ENCODE measurements at places on chromosomes 7 and 10.

DNA sequence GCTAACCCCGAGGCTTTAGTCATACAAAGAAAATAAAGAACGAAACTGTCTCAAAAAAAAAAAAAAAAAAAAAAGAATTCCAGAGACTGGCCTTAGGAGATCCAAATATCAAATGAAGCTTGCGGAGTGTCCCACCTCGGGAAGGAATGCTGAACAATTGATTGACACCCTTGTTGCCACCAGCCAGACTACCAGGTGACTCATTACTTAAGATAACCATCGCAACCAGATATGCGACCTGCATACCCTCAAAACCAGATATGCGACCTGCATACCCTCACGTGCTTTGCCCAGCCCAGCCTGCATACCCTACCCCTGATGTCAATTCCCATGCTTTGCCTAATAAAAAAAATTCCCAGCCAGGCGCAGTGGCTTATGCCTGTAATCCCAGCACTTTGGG is 2.7 kb upstream of the PRKRIP1 start:
- DNase-seq = no peak

DNA sequence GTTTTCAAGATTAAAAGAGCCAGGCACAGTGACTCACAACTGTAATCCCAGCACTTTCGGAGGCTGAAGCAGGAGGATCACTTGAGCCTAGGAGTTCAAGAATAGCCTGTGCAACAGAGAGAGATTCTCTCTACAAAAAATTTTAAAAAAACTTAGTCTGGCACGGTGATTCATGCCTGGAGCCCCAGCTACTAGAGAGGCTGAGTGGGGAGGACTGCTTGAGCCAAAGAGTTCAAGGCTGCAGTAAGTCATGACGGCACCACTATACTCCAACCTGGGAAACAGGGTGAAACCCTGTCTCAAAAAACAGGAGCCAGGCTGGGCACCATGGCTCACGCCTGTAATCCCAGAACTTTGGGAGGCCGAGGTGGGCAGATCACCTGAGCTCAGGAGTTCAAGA is 86.6 kb upstream of the KCTD7 start:
- DNase-seq = no peak

DNA sequence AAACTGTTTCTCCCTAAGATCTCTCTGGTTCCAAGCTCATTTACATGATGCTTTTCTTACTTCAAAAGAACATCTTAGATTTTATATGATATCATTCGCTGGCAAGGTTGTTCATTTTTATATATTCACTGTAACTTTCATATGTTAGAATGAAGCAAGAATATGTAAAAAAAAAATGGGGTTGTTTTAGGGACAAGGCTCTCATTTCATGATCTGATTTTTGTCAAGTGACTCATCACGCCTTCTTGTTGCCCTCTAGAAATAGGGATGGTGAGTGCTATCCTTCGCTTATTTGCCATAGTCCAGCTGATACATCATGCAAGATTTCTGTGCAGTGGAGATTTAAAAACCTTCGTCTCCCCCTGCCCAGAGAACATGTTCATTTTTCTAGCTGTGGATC is 14.0 kb upstream of the CELF2 start:
- no peak for DNase-seq

- DNase-seq = no peak
Measured at GRCh38 chr7:139737221-139738100, 40.3 kb downstream of the HIPK2 start.

DNA sequence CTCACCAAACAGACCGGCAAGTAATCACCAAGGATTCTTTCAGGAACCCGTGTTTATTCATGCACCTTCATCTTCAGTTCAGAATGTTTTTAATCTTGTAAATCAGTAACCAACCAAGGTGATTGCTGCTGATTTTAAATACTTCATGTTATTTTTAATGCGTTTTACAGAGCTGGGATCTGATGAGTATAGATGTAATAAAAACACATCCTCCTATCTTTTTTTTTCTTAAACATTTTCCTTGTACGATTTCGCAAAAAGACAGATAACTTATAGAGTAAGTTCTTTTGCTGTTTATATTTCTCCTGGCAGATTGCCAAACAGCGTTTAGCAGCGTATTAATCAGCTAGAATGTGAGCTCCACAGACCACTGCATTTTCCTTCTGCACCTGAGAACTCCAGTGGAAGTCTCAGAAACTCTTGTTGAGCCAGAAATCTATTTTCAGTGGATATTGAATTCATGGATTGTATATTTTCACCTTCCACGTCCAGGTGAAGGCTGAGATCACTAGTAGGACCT is 397.8 kb upstream of the NRP1 start:
- DNase-seq = no peak

GRCh38 chr10:86264481-86265231 is 101.9 kb downstream of the GRID1 start:
- no peak for DNase-seq

GRCh38 chr7:133253519-133253875 is 619 bp downstream of the EXOC4 start:
- no peak for DNase-seq

DNA sequence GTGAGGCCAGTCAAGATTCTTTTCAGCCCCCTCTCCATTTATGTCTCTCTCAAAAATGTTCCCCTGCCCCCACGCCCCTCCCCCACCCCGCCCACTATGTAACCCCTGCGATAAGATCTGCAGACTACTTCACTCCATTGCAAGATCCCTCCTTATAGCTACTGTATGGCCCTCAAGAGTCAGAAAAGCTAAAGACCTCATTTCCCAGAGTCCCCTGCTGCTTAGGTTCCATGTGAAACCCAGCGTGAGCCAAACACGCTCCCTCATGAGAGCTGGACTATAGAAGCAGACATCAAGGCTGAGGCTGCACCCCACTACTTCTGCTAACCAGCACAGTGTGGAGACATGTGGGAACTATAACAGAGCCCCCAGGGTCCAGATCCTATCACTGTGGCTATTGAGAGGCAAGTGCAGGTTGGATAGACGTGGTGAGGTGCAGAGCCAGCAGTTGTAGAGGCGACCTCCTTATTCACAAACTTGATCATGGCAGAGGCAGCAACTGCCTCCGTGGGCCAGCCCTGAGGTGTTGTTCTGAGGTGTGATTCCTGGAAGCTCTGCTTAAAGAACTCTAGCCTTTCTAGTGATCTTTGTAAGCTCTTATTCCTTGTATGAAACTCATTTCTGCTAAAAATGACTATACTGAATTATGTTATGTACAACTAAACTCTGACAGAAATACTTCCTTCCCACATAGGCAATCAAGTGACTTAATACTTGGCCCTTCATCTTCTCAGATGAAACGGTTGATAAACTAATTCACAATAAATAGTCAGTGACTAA is 117.0 kb upstream of the ARID5B start:
- no peak for DNase-seq

DNA sequence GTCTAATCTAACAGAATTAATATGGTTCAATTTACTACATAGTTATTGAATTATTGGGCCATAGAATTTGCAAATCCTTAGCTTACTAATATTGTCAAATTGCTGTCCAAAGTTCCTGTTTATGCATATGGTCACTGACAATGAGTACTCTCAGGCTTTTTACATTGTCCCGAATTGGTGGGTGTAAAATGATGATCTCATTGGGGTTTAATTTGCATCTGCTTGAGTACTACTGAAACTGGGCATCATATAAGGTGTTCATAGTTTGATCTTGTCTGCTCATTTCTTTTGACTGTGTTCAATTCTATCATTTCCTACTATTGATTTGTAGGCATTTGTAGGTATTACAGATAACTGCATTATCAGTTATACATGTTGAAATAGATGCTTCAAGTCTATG is 12.7 kb downstream of the ABCA13 start:
- no peak for DNase-seq

- no peak for DNase-seq
Measured at GRCh38 chr7:17234398-17235031, 63.9 kb upstream of the AHR start.

DNA sequence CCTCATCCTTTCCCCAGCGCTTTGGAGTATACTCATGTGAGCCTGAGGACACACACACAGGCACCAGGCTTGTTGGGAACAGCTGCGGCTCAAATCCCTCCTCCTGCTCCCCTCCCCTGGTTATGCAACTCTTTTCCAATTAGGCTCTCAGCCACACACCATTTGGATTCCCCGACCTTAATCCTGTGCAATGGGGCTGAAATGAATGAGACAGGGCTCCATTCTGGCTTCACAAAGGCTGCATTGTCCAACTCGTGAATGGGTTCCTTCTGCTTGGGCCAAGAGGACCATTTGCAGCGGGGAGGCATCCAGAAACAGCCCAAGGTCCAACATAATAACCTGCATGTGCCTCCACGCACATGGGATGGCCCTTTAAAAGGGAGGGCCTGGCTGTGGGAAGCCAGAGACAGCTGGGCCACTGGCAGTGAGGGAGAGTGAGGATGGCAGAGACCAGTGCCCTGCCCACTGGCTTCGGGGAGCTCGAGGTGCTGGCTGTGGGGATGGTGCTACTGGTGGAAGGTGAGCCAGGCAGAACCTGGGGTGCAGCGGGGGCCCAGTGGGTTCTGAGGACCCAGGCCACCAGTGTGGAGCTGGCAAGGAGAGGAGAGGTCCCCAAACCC is at the start of gene RGR:
Gene RGR (plus strand): TSS at position 403 of the 620 bp plus-strand sequence. CDS start 38 bp downstream, at position 441.
- no peak for DNase-seq

- DNase-seq = no peak
Measured at GRCh38 chr10:105679781-105680180, 1038.7 kb downstream of the SORCS3 start.

- no peak for DNase-seq
Measured at GRCh38 chr7:155750255-155751125, 61.8 kb downstream of the SHH start.

DNA sequence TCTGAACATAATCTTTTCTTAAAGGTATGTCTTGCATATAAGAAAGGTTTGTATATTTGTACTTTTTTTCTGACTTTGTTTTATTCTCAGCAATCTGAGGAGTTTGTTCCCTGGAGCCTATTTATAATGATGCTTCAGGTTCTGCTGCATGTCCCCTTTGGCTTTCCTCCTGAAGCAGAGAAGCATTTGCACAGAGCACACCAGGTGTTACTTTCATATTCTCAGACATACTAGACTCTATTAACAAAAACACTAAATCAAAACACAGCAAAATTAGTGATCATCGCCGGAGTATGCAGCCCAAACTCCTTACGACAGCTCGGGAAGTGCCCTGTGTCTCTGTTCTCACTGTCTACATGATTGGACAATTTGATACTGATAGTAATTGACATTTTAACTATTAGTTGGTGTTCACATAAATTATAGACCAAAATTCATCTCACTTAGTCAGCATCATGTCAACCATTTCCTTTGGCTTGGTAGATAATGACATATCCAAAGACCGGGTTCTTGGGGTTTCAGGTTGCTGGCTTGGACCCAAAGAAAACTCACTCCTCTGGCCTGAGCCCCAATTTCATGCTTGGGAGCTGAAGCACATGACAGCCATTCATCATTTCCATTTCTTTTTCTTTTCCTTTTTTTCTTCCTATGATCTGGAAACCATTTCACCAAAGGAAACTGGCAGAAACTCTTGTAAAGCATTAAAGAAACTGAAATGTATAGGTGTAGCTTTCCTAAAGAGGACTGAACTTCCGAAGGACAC is 400.1 kb upstream of the NRP1 start:
- no peak for DNase-seq

GRCh38 chr7:31850601-31851000 is 163.6 kb downstream of the PPP1R17 start:
- no peak for DNase-seq

GRCh38 chr10:11159543-11160215 is 142.0 kb downstream of the CELF2 start:
- DNase-seq = no peak

- DNase-seq = peak; percentile 32
Measured at GRCh38 chr10:99870123-99870730, 87.8 kb downstream of the ABCC2 start.

DNA sequence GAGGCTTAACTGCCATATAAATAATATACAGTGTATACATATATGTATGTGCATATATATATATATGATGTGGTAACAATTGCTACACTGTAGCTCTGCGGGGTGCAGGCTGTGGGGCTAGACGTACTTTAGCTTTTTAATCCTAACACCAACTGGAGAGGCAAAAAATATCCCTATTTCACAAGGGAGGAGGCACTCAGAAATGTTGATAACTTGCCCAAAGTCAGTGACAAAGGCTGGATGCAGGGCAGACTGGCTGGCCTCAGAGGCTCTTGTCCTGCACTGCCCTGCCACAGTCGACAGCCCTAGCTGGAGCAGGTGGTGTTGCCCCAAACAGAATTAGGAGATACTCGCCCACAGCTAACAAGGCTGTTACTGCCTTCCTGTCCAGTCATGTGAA is 1.5 kb upstream of the RELN start:
- no peak for DNase-seq

DNA sequence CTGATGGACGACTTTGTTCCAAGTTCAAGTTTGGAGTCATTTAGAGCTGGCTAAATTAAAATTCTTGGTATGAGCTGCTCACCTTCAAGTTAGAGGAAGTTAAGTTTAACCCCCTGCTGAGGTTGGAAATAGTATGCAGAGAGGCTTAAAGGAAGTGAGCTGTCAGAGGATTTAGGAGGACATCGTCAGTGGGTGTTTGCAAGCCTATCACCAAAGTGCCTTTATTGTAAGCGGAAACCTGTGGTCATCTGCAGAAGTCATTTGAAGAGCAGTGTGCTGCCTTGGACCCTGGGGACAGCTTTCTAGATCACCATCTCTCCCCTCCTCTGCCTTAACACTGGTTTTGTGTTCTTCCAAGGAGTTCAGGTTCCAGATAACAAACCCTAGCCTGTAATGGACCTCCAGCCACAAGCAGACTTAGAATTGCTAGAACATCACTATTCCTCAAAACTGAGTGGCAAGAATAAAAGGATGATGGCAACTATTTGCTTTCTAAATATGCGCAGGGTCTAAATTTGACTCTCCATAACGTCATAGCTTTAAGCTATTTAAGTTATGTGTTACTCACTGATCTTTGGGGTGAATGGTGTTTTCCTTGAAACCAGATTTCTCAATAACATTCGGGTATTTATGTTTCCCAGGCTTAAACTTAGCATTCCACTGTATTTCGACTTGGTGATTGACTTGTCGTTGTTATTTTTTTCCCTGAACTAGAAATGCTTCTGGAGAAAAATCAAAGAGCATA is 93.4 kb downstream of the SLC39A12 start:
- DNase-seq = no peak

DNA sequence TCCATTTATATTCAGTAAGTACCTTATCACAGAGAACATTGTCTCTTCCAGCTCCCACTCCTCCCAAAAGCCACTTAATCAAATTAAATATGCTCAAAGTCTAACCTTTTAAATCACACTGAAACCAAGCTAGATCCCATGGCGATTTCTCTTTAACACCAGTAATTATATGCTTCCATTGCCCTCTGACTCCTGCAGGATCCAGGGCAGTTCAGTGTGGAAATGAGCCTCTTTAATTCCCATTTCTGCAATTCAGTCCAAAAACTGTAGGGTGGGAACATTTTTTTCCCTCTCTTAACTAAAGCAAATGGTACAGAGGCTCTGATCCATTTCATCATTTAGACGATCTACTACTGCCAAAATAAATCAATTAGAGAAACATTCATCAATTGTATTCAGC is 872.3 kb upstream of the PHF14 start:
- DNase-seq = no peak

DNA sequence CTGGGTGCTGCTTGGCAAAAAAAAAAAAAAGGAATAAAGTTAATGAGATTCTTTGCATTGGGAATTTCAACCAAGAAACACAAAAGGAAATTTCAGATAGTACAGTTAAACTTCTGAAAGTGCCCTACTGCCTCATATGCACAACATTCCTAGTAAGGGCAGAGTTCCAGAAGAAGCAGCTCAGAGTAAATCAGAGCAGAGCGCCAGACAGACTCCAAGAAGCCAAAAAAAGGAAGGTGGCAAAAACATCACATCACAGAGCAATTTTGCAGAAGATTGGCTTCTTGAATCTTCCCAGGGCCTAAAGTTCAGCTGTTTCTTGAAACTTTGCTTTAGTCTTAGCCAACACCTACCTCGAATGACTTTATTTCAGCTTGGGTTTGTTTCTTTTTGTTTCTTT is 544.1 kb downstream of the XPNPEP1 start:
- no peak for DNase-seq
